ENCODE measurements at places on chromosomes 7 and 10. TPM values are rescaled to one million over a fixed set of nuclear protein-coding genes. Genes with fewer than 3 reads are reported as not detected.

ZNF488 gene
- polyA plus RNA-seq = 0.85 TPM

CYP3A4 gene
- polyA plus RNA-seq = not detected

R3HCC1L gene
- polyA plus RNA-seq = 11.1 TPM

COBL gene
- 0.12 TPM for polyA plus RNA-seq

ZNF273 gene
- 19.4 TPM for polyA plus RNA-seq

MRPS17 gene
- 20.5 TPM for polyA plus RNA-seq

IFIT1B gene
- not detected for polyA plus RNA-seq

ZNF425 gene
- polyA plus RNA-seq = 5.1 TPM

MYO1G gene
- 0.38 TPM for polyA plus RNA-seq

SEPHS1 gene
- 76.3 TPM for polyA plus RNA-seq

VAX1 gene
- 0.70 TPM for polyA plus RNA-seq

SFTPA2 gene
- not detected for polyA plus RNA-seq

UNCX gene
- polyA plus RNA-seq = 1.6 TPM

All from neural cell (in vitro differentiated cells).